ENCODE measurements at places on chromosomes 7 and 10.

DNA sequence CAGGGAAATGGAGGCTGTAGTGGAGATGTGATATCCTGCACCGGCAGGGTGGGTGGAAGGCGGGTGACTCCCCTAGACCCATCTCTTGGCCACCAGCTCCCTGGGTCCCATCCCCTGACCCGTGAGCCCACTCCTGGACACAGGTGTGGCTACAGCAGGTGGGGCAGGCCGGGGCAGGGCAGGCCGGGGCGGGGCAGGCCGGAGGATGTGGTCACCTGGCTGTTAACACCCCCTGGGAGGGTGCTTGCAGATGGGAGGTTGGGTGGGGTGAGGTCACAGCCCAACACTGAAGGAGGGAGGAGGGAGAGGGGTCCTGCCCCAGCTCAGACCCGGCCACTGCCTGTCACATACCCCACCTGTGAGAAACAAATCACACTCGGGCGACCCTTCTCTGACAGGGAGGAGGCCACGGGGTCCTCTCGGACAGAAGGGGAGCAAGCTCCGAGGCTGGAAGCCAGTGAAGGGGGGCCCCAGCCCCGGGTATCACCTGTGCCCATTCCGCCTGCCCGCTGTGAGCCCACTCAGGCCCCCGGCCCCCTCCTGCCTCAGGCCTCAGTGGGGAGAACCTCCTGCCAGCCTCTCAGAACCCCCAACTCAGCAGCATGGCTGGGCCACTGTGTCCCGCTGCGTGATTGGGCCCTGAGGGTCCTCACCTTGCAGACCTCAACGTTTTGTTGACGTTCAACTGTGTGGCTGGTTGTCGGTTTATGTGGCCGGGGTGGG, 74.0 kb downstream of the MICALL2 start:
- no peak for DNase-seq

DNA sequence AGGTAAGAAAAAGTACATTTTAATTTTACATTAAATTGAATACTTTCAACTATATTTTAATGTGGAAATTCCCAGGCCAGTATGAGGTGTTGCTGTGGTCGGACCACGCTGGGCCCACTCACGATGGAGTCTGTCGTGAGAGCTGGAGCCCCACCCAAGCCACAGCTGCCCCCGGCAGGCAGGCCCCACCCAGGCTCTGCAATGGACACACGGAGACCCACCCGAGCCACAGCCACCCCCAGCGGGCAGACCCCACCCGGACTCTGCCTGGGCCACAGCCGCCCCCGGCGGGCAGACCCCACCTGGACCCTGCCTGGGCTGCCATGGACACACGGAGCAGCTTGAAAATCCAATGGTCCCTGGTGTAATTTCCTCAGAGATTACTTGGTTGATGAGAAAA, 141.3 kb downstream of the PTPRN2 start:
- no peak for DNase-seq

DNA sequence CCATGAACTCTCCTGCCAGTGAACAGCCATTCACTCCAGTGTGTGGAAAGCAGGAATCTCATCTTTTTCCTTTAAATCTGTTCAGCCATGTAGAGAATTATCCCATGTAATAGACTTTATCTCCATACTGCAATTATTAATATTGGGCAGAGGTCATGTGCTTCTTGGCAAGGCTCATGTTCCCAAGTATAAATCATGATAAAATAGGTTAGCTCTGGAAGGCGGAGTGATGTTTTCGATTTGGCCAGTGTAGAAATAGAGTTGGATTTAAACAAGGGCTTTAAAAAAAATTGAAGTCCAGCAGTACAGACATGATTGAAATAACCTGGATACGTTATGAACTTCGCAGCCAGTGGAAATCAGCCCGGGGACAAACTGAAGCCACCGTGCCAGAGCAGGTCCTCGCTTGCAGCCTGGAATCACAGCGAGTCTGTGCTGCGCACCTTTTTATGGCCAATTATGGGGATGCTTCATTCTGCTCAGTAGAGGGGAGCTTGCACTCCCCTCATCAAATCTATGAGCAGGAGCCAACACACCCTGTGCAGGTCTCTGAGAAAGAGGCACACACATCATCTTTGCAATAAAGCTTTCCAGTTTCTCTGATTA, 654.0 kb upstream of the MKI67 start:
- no peak for DNase-seq

DNA sequence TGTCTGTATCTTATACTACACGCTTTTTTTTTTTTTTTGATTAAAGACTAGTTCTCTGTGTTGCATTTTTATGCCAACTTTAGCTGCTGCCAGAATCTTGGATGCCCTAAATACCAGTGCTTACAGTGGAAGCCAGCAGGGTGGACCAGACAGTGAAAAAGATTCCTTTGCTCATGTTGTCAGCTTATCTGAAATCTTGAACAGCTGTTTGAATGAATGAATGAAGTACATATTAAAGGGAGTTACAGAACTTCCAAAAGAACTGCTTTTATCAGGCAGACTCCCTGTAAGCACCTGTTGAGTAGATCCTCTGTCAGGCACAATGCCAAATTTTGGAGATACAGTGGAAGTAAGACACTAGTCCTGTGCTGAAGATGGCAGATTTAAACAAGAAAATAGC, 184.9 kb downstream of the PPP1R9A start:
- DNase-seq, result no peak

DNA sequence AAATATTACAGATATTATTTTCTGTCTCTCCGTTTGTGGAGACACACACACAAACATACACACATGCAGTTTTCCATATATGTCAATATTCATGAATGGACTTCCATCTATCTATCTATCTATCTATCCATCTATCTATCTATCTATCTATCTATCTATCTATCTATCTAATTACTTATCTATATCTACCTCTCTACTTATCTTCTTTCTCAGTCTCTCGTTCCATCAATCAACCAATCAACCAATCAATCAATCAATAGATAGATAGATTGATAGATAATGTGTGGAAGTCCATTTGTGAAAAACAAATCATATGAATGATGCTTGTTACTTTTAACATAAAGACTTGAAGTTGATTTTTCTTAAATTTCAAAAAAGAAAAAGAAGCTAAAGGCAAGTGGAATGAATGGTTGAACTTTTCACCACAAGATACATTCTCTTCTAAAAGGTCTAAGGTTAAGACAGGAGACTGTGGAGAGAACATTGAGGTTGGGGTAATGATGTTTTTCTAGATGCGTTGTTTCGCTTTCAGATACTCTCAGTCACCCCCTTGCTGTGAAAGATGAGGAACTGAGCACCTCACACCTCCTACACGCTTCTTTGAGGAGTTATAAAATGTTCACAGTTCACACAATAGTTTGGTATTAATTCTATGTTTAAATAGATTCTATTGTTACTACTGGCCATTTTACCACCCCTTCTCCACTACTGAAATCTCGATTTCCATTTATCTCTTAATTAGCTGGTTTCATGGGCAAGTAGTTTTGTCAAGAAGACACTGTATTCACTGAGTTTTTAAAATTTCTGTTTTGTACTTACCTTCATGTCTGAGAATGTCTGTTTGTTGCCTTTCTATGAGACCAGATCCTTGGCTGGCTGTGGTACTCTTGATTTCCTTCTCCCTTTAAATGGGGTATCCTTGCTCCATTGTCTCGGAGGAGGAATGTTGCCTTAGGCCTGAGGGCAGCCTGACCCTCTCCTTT, 114.1 kb downstream of the EMX2 start:
- no peak for DNase-seq

- DNase-seq, result no peak
These were observed 53.4 kb downstream of the CFAP58 start for GRCh38 chr10:104406715-104407650.

Data from activated CD4-positive, alpha-beta T cell treated with anti-CD3 and anti-CD28 coated beads, Interleukin-2, amount 50 U/mL, for 1 hour (primary cell).